ENCODE measurements at places on chromosomes 12 and 14.

- DNase-seq = no peak
These were observed 139.4 kb upstream of the CNTN1 start for GRCh38 chr12:40552868-40553267.

DNA sequence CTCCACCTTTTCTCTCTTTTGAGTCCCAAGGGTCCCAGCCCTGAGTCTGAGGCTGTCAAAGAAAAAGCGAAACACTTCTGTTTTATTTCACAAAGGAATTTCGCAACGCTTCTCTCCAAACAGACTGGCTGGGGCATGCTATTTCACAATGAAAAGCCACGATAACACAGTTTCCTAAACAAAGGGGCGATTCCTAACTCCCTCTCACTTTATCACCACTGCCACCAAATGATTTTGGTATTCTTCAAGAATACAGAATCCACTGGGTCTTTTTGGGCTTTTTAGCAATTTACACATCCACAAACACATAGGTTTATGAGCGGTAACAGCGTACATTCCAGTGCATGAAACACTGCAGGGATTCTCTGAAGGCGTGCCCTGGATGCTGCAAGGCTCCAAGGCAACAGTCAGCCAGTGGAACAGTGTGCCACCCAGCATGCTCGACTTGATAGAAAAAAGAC, 161.2 kb downstream of the DAD1 start:
- DNase-seq = no peak

DNA sequence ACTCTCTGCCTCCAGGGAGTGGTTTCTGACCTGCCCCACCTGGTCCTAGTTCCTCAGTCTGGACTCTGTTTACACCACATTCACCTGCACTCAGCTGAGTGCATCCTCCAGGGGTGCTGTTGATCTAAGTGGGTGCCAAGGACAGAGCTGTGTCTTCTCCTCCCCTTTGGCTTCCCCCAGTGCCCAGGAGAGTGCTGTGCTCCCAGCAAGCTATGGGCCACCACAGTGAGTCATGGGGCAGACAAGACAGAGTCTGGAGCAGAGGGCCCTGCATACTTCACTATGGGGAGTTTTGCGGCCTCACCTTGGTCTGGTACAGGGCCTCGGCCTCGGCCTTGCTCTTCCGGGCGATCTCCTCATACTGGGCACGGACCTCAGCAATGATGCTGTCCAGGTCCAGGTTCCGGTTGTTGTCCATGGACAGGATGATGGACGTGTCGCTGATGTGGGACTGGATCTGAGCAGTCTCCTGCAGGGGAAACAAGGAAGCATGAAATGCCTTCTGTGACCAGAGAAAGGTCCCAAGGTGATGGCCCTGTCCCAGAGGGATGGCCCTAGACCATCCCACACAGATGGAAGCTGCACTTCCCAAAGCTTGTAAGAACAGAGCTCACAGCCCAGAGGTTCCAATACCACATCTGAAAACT, 4.9 kb downstream of the KRT73 start:
- no peak for DNase-seq

- no peak for DNase-seq
These were observed 153.5 kb downstream of the KCNA5 start for GRCh38 chr12:5197131-5197530.

All from naive thymus-derived CD4-positive, alpha-beta T cell (primary cell).